ENCODE measurements at places on chromosomes 5 and 9.

DNA sequence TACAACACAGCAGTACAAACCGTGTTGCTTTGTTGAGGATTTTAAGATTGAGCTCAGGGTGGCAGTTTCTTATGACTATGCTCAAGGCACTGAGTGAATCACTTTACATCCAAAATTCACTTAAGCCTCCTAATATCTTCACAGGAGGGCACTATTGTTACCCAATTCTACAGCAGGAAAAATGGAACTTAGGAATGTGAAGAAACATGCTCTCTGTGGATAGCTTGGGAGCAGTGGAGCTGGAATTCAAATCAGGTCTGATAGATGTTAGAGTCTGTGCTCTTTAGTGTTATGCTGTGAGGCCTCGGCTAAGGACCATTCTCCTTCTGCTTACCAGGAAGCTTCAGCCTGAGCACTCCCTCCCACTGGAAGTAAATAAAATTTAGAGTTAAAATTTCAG, 18.7 kb upstream of the HMHB1 start:
- DNase-seq = no peak

DNA sequence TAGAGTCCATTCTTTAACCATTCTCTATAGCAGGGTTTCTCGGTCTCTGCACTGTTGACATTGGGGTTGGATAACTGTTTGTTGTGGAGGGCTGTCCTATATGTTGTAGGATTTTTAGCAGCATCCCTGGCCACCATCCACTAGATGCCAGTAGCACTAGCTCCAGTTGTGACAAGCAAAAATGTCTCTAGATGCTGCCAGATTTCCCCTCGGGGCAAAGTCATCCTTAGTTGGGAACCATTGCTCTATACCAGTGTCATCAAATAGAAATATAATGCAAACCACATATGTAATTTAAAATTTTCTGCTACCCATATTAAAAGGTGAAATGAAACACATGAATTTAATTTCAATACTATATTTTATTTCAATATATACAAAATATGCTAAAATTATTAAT, 2.9 kb downstream of the TTC23L start:
- DNase-seq = no peak

- no peak for DNase-seq
Measured at GRCh38 chr5:4335078-4335477, 739.4 kb downstream of the IRX1 start.

DNA sequence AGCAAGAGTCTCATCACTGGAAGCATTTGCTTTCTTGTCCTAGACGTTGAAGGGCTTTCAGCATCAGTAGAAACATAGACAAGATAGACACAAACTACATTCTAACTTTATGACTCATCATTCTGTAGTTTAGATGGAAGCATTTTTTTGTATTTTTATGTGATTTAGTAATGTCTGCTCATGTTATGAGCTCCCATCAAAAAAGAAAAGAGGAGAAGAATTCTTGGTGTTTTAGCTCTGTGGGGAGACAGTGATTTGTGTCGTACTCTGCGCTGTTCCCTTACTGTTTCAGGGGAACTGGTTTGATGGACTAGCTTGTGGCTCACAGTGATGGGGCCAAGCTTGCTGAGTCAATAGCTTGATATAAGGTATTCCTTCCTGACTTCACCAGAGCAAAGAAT, 159.2 kb upstream of the WWC1 start:
- DNase-seq = no peak

GRCh38 chr9:125177888-125178287, 11.7 kb downstream of the PPP6C start:
- no peak for DNase-seq

- DNase-seq = no peak
Measured at GRCh38 chr9:17342696-17343095, 207.9 kb downstream of the CNTLN start.

DNA sequence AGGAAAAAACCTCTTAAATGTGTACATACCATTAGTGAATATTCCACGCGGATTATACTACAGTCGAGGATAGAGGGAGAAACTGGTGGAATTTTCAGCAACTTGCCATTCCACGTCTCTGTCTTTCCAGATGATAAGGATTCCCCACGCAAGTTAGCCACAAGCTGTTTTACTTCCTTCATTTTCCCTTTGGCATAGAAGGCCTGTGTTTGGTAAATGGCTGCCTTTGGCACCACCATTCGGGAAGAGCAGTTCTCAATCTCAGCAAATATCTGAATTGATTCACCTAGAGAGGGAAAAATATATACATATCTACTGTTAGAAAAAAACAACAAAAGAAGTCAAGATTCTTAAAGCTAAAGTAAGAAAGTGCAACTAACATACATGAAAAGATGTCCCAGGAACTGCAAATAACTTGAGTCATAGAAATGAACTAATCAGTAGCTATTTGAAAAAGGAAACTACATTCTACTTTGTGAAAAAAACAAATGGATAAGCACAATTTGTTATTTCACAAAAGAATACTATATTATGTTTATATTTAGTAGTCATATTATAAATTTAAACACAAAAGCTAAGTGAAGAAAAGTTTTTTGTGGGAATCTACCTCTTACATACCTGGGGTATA, 8.1 kb downstream of the ARRDC3 start:
- DNase-seq = no peak

- no peak for DNase-seq
Measured at GRCh38 chr5:121688781-121689180, 162.9 kb upstream of the FTMT start.

DNA sequence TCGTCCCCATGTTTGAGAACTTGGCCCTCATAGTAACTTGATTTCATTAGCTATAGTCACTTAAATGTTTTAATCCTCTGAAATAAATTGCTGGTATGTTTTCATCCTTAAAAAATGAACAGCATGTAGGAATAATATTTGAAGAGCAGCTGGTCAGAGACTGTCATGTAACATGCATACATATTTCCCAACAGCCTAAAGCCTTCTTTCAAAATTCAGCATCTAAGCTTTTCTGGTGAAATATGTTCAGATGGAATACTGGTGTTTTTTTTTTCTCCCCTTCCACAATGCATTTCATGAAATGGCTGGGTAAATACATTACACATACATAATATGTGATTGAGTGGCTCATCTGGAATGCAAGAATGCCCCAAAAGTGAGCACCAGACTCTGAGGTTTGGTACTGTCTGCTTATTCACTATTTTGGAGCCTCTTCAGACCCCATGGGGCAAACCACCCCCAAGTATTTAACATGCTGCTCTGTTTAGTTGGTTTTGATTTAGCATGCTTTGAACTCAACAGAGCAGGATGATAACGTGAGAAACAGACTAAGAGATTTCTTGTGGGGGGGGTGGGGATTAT, 94.0 kb downstream of the SMARCA2 start:
- DNase-seq = no peak

- DNase-seq = no peak
Measured at GRCh38 chr5:177275883-177276282, 27.6 kb downstream of the RAB24 start.

- no peak for DNase-seq
Measured at GRCh38 chr9:132283863-132284262, 70.9 kb downstream of the SETX start.

DNA sequence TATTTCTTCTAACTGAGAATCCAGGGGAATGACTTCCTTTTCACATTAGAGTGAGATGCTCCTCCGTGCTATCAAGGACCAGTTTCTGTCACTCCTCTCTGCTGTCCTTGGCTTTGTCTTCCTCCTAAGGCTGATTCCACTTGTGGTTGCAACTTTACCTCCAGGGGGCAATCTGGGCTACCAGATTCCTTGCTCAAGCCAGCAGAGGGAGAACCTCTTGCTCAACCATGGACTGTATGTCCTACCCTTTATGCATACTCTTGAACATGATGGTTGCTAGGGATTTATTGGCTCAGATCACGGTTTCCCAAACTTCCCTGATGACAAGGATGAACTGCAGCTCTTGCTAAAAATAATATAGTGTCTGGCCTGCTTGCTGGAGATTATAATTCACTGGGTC, 24.0 kb downstream of the NNT start:
- DNase-seq = no peak

- DNase-seq = no peak
Measured at GRCh38 chr5:170334626-170335025, 37.0 kb upstream of the LCP2 start.

- DNase-seq = no peak
Measured at GRCh38 chr5:90581956-90582355, 23.4 kb downstream of the ADGRV1 start.

DNA sequence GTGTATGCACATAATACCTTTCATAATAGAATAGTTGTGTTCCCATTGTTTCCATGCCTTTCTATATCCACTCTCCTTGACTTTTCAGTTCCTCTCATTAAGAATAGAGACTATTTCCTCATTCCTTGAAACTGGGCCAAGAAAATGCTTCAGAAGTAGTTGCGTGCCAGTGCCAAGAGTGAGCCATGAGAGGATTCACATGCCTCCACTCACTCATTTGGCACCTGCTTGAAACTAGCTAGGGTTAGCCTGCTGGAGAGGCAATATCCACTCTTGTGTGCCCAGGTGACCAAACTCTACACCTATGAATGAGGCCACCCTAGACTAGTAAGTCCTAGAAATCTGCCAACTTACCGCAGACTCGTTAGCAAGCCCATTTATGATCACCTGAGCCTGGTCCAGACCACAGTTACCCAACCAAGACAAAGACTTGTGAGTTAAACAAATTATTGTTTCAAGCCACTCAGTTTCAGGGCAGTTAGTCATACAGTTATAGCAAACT, 276.3 kb downstream of the EPB41L4A start:
- DNase-seq = no peak

DNA sequence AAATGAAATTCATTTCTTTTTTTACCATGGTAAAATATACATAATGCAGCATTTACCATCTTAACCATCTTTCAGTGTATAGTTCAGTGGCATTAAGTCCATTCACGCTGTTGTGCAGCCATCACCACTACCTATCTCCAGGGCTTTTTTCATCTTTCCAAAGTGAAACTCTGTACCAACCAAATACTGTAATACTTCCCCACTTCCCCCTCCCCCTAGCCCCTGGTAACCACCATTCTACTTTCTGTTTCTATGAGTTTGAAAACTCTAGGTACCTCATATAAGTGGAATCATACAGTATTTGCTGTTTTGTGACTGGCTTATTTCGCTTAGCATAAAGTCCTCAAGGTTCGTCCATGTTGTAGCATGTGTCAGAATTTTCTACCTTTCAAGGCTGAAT, 23.4 kb downstream of the SPAAR start:
- no peak for DNase-seq

DNA sequence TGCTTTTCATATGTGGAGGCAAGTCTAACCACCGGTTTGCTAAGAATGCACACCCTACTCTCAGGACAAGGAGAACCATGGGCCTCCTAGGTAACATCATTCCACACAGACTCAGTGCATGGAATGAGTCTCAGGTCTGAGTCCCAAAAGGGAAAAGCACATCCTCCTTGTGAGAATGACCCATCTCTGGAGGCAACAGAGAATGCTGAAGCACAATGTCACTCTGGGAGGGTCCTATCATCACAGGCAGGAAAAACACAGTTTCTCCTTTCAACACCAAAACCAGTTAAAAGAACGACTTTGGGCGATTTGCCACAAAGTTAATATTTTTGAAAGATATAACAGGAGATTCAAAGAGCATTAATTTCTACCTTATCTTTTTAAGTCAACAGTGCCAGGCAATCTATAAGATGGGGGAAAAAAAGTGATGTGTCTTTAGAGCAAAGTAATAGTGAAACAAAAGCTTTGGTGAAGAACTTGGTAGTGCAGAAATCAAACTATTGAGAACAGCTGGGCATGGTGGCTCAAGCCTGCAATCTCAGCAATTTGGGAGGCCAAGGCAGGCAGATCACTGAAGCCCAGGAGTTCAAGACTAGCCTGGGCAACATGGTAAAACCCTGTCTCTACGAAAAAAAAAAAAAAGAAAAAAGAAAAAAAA, 97.3 kb downstream of the OXCT1 start:
- no peak for DNase-seq

DNA sequence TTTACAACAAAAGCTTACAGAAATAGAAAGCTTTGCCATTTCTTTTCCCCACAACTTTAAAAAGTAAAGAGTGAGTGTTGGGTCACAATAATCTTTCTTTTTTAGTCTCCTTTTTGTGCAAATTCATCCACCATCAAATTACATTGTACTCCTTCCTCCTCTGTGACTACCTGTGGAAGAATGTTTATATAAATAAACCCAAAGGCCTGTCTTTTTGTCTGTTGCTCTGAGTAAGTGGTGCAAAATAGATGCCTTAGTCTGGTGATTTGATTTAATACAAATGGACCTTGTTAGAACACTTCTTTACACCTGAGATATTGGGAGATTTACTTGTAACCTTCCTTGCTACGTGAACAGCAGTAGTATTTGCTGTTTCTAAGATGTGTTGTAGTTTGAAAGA, 53.5 kb upstream of the TAF11L2 start:
- DNase-seq = no peak

- no peak for DNase-seq
Measured at GRCh38 chr9:27408482-27408881, 111.5 kb upstream of the EQTN start.

- no peak for DNase-seq
Measured at GRCh38 chr9:38008168-38009034, 60.6 kb downstream of the SHB start.

- no peak for DNase-seq
Measured at GRCh38 chr5:74660140-74660539, 19.6 kb upstream of the ENC1 start.

DNA sequence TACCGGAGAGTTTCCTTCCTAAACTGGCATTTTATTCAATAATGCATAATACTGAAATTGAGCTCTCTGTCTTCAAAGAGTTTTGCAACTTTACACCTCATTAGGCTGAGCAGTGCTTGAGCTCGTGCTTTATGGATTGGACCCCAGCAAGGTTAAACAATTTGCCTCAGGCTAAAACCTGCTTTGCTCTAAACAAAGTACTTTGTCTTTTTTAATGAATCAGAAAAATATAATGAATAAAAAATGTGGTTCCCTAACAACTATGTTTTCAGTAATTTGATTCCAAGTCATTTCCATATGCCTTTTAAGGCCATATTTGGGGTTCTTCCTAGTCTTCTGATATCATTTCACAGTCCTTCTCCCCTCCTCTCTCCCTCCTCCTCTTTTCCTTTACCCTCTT, 20.0 kb downstream of the ZNF366 start:
- DNase-seq = no peak

DNA sequence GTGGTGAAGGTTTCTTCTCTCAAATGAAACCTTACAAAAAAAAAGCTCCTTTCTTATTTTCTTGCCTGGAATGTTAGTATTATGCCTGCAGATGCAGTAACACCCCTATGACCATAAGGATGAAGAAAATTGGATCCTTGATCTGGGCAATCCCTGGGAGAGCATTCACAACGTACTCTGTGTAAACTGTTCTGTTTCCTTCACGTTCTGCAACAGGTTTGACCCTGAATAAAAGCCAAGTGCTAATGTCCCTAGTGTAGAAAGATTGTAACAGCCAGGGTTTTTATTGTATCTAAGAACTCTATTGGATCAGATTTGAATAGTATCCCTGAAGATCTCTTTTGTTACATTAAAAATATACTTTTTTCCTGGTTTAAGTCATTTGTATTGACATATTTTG, 1639.6 kb upstream of the ACO1 start:
- no peak for DNase-seq

All from right forelimb (tissue), 1 donor.